Activated naive CD4-positive, alpha-beta T cell treated with anti-CD3 and anti-CD28 coated beads, Interleukin-2, amount 10 ng/mL, durations not matched to agents 7 days and 5 days (primary cell): ENCODE measurements at places on chromosomes 6 and 20.

GRCh38 chr6:71599359-71599758 is 287.0 kb upstream of the RIMS1 start:
- DNase-seq: no peak

- peak; percentile 78 for DNase-seq
Measured at GRCh38 chr6:12012558-12013306, 620 bp downstream of the HIVEP1 start.

GRCh38 chr20:58646703-58647102 is 4.4 kb upstream of the STX16 start:
- no peak for DNase-seq

DNA sequence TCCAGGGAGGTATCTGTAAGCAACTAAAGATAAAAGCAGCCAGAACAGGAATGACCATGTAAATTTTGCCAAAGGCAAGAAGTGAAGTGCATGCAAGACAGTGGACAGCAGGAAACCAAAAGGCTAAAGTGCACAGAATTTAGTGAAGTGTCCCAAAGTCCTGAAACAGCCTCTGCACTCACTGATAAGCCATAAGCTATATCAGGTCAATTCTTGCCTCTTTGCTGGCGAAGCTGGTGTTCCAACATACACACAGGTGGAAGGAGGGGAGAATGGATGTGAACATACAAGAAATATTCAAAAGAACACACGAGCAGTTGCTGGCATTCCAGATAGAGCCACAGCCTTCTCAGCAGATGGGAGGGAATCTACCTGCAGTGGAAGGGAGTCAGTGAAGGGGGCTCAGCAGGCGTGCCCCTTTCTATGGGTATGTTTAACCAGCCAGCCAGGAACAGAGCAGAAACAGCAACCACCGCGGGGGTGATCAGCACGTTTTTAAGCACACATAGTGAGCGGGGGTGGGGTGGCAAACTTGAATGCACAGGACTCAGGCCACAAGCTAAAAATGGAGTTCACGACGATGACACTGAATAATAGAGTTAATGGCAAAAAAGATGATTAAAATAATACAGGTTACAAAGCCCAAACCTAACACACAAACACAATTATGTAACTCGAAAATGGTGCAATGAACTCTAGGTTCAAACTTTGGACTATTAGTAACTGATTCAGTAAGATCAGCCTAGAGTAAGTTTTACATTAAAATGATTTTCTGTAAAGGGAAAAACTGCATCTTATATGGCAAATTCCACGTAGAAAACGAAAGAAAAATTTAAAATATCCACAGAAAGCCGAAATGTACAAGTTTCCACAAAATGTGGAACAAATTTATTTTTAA is 1.2 kb downstream of the ECI2 start:
- peak; percentile 38 for DNase-seq
